ENCODE measurements at places on chromosomes 1 and 21.

- DNase-seq = no peak
These were observed 2.9 kb downstream of the NCDN start for GRCh38 chr1:35560256-35561225.

DNA sequence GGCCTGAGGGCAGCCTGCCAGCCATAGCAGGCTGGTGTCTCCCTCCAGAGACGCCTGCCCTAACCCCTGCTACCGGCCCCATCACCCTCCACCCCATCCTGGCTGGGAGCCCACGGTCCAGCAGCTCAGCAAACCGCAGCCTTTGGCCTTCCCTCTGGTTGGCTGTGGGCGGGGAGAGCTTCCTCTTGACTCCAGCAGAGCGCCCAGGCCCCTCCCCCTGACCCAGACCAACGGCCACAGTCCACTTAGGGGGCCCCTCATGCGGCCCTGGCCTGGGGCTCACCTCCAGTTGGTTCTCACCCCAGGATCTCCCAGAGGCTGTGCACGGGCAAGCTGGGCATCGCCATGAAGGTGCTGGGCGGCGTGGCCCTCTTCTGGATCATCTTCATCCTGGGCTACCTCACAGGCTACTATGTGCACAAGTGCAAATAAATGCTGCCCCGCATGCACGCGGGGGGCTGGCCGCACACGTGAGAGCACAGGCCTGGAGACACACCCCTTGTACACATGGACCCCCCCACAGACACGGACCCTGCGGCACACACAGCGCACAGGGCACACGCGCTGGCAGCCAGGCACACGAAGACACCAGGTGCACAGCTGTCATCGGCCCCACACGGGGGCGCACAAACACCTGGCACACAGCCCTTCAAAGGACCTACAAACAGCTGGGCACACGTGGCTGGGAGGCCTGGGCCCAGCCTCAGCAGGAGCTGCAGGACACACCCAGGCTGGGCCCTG lies 3.1 kb downstream of the SMIM1 start:
- peak; percentile 37 for DNase-seq

DNA sequence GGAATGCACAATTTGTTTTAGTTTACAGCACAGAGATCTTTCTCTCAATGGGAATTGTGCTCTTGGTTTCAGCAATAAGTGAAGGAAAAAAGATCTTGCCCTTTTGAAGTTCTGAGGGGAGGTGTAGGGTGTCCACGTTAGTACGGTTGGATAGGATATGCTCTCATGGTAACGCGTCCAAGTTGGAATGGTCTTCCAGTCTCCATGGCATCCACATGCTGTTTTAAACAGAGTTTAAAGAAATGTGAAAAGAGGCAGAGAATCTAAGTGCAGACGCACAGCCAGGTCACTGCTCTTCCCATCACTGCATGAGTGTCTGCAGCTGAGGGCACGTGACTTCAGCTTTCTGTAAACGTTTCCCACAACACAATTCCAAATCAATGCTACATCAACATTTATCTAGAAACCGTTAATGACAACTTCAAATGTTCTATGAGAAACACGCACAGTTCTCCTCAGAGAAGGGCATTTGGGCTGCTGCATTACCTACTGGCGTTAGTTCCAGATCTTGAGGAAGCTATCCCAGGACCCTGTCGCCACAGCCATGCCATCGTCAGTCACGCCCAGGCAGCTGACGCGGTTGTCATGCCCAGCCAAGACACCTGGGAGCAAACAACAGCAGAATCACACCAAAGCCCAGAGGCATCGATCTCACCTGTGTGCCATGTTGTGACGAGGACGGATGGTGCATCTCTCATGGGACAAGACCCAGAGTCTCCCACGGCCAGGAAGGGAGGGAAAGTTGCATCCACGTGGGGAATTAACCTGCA lies 8.8 kb upstream of the NADK start:
- no peak for DNase-seq

DNA sequence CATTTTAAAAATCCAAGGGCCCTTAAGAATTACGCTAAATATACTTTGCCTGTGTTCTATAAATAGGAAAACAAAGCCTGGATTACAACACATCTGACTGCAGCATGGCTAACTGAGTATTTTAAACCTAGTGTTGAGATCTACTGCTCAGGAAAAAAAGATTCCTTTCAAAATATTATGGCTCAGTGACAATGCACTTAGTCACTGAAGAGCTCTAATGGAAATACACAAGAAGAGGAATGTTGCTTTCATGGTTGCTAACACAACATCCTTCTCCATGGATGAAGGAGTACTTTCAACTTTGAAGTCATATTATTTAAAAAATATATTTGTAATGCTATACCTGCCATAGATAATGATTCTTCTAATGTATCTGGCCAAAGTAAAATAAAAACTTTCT lies 248.3 kb upstream of the NEGR1 start:
- DNase-seq = no peak

DNA sequence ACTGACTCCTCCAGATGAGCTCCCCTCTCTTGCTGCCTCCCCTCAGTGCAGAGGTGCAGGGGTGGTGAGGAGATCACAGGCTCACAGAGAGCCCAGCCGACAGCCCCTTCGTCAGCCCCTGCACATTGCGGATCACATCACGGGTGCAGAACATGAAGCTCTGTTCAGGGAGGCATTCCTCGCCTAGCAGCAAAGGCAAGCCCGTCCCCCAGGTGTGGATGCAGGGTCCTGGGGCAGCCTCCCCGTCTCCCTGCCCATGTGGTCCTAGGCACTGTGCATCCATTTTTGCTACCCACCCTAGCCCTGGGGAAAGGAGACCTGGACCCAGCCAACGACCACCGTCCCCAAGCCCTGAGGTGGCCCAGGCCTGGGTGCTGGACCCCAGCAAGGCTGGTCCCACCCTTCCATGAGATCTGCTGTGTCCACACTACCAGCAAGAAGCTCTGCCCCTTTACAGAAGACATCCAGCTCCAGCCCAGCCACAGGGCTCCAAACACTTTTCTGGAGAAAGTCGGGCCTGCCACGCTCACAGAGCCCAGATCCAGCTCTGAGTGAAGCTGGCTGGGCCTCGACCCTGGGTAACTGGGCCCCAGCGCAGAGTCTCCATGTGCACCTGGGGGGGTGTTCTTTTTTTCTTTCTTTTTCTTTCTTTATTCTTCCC lies 248.7 kb downstream of the NPHP4 start:
- no peak for DNase-seq

DNA sequence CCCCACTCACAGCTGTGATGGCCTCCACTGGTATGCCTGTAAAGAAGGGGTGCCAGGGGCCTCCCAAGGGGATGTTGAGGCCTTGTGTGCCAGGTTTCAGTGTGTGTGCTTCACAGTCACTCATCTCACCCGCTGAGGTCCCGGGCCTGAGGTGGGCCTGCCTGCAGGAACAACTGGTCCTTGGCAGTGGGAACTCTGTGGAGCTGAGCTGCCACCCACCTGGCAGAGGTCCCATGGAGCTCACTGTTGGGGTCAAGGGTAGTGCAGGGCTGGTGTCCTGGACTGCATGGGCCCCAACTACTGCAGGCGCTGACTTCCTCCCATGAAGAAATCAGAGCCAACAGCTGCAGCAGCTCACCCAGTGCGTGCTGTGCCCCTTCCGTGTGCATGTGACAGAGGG lies 17.3 kb upstream of the ZNF678 start:
- no peak for DNase-seq

GRCh38 chr1:218424502-218424901 lies 79.4 kb downstream of the TGFB2 start:
- no peak for DNase-seq

GRCh38 chr1:87812871-87813577 lies 484.3 kb downstream of the LMO4 start:
- no peak for DNase-seq

DNA sequence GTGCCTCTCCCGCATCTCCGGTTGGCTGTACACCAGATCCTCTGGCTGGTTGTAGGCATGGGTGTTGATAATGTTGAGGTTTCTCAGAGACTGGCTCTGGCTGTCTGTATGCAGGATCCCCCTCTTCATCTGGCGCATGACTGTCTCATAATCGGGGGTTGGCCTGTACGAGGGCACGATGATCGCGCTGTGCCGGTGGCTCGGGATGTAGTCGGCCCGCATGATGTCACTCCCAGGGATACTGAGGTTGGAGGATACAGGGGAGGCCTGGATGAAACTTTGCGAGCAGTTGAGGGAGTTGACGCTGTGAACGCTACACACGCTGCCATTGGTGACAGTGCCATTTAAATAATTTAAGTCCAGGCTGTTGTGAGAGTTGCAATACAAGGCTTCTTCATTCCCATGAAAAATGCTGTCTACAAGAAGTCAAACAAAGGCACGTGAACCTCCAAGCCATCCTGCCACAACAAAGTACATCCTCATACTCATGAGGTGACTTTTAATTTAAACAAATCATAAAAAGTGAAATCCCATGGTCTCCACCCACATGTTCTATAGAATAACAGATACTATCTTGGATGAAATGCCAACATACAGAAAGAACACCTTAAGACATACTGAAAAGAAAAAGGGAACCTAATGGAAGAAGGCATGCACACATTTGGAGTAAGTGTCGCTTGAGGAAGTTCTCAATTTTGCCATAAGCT lies 103.6 kb downstream of the SMYD2 start:
- no peak for DNase-seq

GRCh38 chr1:162404550-162405160 lies 7.3 kb downstream of the SH2D1B start:
- no peak for DNase-seq

GRCh38 chr1:64882574-64883255 lies 83.6 kb downstream of the JAK1 start:
- no peak for DNase-seq

DNA sequence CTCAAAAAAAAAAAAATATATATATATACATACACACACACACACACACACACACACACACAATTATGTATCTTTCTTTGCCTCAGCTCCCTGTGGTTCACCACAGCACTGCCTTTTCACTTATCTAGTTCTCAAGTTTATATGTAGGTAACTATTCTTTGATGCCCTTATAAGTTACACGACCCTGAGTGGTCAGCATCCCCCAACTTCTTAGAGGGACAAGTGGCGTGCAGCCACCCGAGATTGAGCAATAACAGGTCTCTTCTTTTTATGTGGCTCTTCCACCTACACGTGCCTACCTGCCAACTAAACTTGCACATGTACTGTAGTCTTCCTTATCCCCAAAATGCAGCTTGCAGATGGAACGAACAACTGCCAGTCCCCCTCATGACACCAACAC lies 120.8 kb downstream of the GABPA start:
- DNase-seq = no peak

- DNase-seq = no peak
These were observed 18.5 kb downstream of the KCNN3 start for GRCh38 chr1:154851392-154852177.

DNA sequence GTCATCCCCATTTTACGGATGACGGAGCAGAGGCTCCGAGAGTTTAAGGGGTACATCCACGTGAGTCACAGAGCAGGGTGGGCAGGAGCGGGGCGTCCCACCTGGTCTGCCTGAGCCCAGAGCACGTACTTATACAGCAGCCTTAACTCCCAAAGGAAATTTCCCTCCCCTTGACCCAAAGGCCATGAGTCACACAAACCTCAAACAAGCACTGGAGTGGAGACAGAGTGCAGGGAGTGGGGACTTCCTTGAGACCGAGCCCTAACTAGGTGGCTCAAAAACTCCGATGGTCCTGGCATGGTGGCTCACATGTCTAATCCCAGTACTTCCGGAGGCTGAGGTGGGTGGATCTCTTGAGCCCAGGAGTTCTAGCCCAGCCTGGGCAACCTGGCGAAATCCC lies 141.6 kb upstream of the KLHDC7A start:
- no peak for DNase-seq

DNA sequence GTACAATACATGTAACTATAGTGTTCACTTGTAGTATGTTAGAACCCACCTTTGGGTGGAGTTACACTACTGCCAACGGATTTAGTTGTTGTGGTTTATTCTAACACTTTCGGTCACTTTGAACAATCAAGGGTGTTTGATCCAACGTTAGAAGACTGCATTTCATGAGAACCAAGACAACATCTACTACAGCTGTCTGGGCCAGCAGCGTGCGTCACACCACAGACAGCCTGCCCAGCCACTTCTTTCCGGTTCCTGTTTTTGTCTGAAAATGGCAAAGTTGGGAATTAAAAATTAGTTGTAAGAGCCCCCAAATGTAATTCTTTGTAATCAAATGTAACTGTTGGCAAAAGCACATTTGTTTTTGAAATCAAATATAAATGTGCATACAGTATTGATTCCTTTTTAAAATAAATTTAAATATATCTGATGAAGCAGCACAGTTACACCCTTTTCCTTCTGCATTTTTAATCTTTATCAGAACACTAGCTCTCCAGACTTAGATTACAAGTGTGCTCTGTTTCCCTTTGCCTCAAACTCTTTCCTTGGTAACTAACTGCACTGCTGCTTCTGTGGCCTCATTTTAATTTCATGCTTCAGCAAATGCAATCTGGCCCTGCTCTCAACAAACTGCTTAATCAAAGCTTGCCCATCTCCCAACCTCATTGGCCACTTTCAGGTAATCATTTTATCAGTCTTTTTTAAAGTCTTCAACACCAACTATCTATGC lies 86.6 kb upstream of the DPH5 start:
- DNase-seq = peak; percentile 34

DNA sequence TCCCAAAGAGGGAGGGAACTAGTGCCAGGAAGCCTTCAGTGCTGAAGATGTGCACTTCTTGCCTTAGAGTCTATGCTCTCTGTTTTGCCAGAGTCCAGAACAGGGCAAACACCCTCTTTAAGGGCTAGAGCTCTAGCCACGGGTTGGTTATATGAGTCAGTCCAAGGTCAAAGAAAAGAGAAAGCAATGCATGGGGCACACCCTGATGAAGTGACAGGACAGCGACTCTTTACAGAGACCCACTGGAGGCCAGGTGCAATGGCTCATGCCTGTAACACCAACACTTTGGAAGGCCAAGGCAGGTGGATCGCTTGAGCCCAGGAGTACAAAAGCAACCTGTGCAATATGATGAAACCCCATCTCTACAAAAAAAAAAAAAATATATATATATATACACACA lies 86.1 kb downstream of the TGFBR3 start:
- DNase-seq = no peak

DNA sequence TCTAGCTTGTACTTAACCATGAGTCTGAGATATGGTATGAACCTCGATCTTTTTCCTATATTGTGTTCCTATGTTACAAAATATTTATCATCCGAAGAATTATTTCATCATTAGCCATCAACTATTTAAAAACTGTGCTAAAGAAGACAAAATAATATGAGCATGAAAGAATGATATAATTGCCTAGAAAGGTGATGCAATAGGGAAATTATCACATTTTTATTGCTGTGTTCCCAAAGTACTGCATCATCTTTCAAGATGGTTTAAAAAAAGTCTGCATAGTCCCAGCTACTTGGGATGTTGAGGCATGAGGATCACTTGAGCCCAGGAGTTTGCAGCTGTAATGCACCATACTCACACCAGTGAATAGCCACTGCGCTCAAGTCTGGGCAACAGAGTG lies 126.7 kb downstream of the APP start:
- no peak for DNase-seq
